ENCODE measurements at places on chromosomes 1 and 21.

GRCh38 chr1:150154143-150154542 is 4.4 kb downstream of the PLEKHO1 start:
- no peak for DNase-seq

DNA sequence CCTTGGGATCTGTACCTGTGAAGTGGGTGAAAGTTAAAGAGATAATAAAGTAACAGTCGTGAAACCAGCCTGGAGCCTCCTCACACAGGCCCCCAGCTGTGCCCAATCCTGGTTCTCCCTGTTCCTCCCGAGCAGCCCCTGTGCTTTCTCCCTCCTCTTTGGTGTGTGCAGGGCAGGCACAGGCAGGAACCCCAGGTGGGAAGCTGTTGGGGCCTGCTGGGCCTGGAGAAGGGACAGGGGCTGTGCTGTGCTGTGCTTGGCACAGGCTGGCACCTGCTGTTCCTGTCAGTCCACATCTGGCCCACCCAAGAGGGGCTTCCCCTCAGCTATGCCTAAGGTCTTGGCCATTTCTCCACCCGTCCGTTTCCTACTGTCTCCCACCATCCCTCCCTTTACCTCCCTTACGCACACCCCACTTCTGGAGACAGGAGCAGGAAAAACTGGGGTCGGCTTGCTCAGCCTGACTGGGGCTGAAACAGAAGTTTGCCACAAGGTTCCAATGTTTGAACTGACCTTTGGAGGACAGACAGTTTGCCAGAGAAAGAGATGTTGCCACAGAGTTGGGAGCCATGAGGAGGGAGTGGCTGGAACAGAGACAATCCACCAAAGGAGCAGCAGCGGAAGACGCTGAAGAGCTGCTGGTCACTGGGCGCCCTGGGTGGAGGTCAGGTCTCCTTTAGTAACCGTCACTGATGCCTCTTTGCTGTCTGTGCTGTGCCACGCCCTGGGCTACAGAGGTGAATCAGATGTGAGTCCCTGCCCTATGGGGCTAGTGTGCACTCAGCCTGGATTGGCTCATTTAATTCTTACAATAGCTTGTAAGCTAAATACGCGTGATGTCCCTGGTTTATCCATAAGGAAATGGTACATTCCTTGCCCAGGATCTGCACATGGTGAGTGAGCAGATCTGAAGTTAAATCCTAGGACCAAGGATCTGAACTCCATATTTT is 18.8 kb upstream of the ARTN start:
- DNase-seq = no peak

GRCh38 chr1:7636795-7637526 is 134.1 kb upstream of the VAMP3 start:
- no peak for DNase-seq

GRCh38 chr1:10272274-10272673 is 61.9 kb downstream of the KIF1B start:
- DNase-seq = no peak

GRCh38 chr1:13443335-13443979 is 33.2 kb downstream of the PRAMEF20 start:
- no peak for DNase-seq

DNA sequence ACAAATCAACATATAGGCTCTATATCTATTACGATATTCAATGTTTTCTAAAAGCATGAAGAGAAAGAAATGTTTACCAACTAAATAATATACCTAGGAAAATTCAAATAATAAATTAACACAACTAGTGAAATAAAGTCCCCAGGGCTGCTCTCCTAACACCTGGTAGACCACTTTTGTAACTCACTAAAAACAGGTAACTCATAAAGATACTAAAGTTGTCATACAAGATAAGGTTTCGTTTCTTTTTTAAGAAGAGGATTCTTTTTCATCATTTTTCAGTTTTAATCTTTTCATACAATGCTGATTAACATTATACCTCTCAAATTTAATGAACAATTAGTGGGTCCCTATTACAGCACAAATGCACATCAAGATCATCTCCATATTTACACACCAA is 99.0 kb downstream of the ZZZ3 start:
- no peak for DNase-seq

DNA sequence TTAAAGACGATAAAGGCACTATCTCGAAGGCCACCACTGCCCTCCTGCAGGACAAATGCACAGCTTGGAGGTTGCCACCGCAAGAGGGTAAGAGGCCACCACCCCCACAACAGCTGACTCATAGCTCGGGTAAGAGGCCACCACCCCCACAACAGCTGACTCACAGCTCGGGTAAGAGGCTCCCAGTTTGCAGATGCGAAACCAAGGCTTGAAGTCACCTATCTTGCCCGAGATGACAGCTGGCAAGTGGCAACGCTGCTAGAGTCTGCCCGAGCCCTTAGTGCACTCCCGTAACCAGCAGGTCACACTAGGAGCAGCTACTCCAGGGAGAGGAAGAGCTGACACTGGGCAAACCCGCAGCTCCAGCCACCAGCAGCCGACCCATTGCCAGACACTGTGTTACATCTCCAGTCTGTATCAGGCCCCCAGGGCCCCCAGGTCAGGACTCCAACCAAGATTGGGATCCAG is 17.1 kb upstream of the SPSB1 start:
- peak; percentile 38 for DNase-seq

GRCh38 chr1:7550261-7550865 is 220.7 kb upstream of the VAMP3 start:
- no peak for DNase-seq

DNA sequence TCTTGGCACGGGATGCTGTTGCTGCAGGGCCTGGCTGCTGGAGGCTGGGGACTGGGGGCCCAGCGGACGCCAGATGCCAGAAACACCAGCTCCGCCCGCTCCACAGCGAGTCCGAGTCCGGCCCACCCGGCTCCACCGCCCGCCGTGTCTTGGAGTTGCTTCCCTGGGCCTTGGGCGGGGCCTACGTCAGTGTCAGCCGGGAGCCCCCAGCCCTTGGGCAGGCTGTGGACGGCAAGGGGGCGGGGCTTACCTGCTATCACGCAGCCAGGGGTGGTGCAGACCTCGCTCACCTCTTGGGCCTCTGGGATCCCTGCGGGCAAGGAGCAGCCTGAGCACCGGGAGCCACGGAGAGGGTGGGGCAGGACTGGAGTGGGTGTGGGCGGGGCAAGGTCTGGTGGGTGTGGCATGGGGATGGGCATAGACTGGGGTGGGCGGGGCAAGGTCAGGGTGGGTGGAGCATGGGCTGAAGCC is 21.8 kb downstream of the MMEL1 start:
- no peak for DNase-seq

- DNase-seq = no peak
These were observed 5.4 kb downstream of the NPR1 start for GRCh38 chr1:153683854-153684253.

DNA sequence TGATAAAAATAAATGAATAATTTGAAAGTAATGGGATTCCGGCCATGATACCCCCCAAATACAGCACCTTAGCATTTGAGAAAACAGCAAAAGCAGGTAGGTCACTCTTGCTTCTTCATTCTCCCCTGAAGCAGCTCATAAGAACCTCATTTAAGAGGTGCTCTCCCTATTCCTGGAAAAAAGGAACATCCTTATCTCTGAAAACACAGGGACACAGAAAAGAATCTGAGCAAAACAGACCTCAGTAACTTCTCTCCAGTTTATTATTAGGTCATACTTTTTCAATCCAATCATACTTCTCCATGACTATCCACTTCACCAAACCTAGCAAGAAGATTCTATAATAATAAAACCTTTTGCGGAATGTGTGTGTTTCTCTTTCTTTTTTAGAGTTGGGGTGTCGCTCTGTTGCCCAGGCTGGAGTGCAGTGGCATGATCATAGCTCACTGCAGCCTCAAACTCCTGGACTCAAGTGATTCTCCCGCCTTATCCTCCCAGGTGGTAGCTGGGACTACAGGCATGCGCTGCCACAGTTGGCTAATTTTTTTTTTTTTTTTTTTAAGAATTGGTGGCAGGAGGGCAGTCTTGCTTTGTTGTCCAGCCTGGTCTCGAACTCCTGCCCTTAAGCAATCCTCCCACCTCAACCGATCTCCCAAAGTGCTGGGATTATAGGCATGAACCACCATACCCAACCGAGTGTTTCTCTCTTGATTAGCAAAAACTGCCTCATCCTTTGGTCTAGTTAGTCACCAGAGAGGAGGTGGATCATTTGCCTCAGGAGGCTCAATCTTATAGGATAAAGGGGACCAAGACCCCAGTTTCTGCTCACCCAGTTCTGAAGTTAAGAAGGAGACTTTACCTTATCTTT is 10.6 kb upstream of the TRIM33 start:
- DNase-seq = no peak

- DNase-seq = no peak
These were observed 28.8 kb downstream of the ABCG1 start for GRCh38 chr21:42247716-42248115.

DNA sequence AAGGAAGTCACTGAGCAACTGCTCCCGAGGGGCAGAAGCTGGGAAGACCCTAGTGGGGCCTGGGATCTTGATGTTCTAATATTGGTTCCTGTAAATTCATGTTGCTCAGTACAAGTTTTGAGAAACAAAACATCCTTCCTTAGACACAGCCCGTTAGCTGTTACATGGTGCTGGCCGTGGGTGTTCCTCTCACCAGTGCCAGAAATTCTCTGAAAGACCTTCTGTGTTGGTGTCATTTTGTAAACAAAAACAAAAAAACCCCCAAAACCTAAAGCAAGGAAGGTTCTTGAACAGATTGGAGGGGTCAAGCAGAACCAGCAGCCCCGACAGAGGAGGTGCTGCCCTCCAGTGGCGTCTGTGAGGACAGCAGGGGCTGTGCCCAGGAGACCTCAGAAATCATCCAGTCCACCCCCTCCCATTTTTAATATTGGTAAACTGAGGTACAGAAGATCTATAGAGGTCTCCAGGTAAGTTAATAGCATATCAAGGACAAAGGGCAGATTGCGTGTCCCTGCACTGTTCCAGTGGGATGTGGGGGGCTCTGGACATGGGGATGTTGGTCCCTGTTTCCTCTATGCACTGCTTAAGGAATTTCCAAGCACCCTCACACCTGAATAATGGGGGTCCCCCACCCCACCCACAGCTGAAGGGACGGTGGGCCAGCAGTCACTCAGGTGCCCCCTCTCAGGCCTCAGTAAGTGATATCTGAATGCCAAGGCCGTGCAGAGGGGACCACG is 38.2 kb downstream of the SLC2A7 start:
- DNase-seq = peak; percentile 53

- DNase-seq = no peak
These were observed 5.1 kb downstream of the ZNF683 start for GRCh38 chr1:26367441-26367840.

DNA sequence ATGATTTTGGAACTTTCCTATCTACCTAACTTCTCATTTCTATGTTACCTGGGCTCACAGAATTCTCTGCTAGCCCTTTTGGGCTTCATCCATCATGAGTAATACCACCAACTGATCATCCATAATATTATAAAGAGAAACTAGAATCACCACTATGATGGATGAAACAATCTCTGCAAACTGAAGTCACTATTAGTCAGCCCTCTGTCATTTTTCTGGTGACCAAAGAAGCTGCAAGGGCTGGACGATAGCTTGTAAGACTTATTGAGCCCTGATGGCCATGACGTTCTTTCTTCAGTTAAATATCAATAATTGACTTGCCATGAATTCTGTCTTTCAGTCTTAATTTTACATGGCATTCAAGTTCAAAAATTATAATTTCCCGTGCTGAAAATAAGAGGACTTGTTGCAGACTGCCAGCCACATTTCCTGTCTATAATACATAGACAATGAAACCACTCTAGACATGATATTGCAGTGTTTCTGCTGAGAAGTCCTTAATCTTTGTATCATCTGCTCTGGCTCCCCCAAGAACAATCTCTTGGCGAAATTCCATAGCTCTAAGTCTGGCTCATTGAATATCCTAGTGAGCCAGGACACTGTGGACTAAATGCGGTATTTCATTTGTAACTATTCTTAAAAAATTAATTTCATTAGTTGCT is 655.0 kb upstream of the CAMK1G start:
- no peak for DNase-seq

GRCh38 chr1:26083208-26083607 is 15.8 kb upstream of the TRIM63 start:
- DNase-seq = no peak

- no peak for DNase-seq
These were observed 55.0 kb downstream of the NTMT2 start for GRCh38 chr1:170200621-170201397.

DNA sequence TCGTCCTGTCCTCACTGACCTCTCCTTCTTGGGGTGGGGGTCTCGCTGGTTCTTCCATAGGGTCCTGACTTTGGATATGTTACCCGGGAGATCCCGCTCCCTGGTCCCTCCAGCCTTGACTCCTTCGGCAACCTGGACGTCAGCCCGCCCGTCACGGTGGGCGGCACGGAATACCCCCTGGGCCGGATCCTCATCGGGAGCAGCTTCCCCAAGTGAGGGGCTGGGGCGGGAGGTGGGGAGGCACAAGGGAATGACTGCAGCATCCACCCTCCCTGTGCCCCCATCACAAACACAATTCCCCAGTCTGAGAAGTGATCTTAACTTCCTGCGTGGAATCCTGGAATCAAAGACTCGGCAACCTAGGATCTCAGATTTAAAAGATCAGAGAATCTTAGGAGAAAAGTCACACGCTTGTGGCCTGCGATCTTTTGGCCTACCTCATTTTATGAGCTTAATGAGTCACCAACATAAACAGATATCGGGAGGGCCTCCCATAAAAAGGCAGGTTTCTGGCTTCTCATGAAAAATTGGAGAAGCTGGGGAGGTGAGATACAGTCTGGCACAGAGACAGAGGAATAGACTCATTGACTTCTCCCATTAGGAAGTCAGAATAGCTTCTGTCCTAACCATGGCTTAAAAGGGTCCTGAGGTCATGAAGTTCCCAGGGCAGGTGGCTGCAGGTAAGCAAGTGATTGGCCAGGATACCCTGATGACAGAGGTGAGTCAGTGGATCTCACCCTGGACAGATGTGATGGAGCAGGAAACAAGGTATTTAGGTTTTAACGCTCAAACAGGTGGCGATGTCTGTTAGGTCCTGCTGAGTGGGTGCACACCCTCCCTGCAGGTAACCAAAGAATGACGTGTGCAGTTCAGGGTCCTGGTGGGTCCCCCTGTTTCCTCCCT is 15.9 kb upstream of the PADI3 start:
- DNase-seq = no peak

GRCh38 chr1:53450225-53450624 is 9.0 kb upstream of the DMRTB1 start:
- DNase-seq = no peak

- no peak for DNase-seq
These were observed 432.3 kb downstream of the DPYD start for GRCh38 chr1:97488530-97488929.

DNA sequence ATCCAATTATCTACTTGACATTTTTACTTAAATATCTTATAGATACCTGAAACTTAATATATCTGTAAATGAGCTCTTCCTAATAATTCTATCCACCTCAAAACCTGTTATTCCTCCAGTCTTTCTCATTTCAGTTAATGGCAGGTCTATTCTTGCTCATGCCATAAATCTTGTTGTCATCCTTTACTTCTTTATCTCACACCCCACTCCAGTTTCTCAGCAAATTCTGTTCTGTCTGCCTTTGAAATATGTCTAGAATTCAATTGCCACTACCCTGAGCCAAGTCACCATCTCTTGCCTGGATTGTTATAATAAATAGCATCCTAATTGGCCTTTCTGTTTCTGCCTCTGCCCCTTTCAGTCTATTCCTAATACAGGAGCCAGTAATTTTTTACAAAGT is 105.8 kb downstream of the MAN1A2 start:
- DNase-seq = no peak

GRCh38 chr21:35381743-35382310 is 332.7 kb upstream of the RUNX1 start:
- DNase-seq = no peak
